NCI-H69 (cell line): ENCODE measurements at places on chromosomes 1 and 21.

DNA sequence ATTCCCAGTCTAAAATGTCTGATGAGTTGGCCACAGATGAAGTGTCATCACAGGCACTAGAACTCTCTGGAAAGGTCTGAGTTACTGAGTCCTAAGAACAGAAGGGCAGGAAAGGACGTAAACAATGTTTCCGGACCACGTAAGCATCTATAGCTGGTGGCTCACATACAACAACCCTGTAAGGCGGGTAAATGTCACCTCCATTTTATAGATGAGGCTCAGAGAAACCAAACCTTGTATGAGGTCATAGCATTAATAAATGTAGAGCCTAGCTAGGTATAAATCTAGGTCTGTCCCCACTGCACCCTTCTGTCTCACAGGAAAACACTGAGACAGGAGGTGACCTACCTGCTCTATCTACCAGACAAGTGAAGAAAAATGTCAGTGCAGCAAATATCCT lies 86.6 kb downstream of the CSMD2 start:
- no peak for DNase-seq

GRCh38 chr1:102842606-102843005 lies 265.7 kb downstream of the COL11A1 start:
- DNase-seq = no peak

DNA sequence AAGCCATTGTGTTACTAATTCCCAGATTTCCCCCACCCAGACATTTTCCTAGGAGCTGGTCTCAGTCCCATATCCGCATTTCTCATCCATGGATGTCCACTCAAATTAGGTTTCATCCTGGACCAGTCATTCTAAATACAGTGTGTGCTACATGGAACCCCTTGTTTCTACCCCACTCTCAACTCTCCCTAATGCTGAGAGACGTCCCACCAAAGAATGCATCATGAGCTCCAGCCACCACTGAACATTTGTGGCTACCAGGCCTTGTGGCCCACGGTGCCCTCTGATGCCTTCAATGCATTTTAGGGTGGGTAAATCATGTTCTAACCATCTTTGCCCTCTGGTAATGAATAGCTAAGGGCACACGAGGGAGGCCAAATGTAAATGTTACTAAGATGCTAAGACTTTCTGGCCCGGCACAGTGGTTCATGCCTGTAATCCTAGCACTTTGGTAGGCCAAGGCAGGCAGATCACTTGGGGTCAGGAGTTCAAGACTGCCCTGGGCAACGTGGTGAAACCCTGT lies 13.3 kb upstream of the RAB42 start:
- no peak for DNase-seq

DNA sequence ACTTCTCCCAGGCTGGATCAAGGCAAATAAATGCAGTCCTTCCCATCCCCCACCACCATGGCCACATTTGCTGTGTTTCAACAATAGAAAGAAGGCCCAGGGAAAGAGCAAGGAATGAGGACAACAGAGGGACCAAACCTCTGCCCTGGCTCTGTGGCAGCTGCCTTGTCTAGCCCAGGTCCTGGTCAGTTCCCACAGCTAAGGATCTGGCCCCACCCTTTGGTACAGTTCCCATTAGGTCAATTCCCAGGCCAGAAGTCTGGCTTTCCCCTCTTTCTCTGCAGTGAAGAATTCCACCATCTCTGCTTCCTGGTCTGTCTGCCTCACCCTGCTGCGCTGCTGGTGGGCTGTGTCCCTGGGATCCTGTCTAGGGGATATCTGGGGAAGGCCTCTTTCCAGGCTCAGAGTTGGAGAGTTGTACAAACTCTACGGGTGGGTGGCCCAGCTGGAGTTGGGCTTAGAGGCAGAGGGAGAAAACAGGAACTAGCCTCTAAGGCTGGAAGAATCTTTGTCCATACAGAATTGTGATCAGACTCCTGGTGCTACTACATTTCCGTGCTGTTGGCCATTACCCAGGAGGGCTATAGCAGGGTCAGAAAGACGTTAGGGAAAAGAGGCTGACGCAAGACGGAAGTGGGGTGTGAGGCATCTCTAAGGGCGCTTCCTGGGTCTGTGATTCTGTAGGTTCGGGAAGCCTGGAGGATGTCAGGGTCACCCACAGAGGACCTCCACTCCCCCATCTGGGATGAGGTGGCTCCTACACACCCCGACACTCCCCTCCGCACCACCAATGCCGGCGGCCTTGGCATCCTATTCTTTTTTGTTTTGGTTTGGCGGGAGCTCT lies 953 bp upstream of the NDUFS2 start:
- DNase-seq = peak; percentile 44

GRCh38 chr1:228849011-228849541 lies 113.8 kb downstream of the RHOU start:
- peak; percentile 61 for DNase-seq

DNA sequence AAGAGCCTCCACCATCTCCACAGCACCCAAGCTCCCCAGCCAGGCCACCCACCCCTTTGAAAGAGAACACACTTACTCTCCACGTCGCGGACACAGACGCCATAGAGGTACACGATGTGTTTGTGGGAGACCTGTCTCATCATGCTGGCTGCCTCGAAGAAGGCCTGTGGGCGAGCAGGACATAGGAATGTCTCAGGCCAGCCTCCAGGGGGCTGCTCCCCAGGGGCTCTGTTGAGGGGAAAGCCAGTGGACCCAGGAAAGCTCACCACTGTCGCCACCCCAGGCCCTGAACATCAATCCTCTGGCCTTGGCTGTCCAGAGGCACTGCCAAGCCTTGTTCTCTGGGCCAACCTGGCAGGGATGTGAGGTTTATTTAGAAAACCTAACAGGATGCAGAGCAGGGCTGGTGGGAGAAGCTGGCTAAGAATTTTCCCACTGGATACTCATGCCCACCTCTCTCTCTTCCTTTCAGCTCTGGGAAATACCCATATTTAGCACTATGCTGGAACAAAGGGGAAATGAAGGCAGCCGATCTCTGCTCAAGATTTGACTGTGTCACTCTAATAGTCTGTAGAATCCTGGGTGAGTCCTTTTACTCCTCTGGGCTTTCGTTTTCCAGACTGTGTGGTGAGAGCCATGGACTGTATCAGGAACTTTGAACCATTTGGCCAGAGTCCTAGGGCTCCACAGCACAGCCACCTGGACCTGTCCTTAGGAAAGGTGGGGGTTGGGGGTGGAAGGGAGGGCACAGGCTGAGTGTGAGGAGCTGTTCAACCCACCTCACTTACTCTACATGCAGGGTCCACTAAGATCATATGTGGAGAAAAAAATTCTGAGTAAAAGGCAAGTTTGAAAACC lies 101.9 kb downstream of the RAVER2 start:
- DNase-seq = no peak

GRCh38 chr1:30810416-30811080 lies 53.0 kb upstream of the LAPTM5 start:
- DNase-seq = no peak

DNA sequence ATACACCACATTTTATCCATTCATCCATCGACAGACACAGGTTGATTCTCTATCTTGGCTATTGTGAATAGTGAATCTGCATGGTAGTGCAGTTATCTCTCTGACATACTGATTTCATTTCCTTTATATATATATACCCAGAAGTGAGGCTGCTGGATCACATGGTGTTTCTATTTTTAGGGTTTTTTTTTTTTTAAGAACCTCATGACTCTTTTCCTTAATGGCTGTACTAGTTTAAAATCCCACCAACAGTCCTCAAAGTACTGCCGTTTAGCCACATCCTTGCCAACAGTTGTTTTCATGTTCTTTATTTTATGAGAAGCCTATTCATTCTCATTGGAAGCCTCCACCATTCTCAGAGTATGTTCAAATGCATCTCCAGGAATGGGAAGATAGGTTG lies 258.7 kb upstream of the SNX7 start:
- DNase-seq = no peak

DNA sequence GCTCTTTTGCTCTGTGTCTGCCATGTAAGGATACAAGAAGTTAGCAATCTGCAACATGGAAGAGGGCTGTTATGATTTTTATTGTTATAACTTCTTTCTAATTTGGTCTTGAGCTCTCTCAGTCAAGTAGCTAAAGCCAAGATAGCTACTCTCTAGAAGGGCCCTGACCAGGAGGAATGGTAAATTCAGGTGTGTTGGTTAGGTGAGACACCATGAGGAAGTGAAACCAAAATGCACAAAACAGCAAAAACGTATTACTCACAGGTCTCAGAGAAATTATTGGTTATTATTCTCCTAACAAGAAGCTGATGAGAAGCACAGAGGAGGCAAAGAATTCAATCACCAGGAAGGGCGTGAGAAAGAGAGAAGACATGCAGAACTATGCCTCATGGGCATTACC lies 51.8 kb upstream of the INSL5 start:
- DNase-seq = no peak

DNA sequence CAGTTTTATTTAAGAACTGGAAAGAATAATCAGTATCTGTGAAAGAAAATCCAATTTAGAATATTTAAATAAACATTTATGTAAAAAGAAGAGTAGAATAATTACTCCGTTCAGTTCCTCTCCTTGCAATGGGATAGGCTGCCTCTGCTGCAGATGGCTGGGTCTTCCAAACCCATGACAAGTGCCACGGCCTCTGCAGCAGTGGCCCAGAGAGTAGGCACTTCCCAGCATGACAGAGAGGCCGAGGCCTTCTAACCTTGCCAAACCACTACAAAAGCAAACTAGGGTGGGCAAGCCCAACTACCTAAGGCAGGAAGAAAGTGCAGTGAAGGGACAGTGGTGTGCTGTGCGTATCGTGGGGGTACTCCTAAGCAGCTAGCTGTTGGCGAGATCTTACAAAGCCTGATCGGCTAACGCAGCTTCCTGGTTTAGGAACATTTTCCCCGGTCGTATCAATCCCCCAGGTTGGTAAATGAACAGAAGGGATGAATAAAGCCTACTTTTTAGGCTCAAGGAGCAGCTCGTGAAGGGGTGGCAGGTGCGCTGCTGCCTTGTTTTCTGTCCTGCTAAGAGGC lies 14.5 kb downstream of the ICMT start:
- DNase-seq = no peak

DNA sequence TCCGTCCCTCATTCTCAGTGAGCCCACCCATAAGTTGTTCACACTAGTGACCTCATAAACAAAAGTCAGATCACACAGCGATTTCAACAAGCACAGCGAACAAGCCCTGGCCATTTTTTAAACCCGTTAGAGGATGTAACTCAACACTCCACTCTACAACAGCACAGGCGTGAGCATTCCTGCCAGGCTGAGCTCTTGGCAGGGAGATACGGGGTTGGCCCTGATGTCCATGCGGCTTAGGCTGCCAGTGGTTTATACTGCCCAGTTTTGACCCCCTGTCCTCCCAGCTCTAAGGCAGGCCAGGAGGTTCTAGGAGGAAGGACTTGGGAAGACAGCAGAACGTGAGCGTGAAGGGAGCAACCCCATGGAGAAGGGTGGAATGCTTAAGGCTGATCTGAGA lies 35.0 kb downstream of the PARP1 start:
- DNase-seq = no peak

- DNase-seq = no peak
Measured at GRCh38 chr1:29820401-29820800, 584.1 kb downstream of the PTPRU start.

- peak; percentile 84 for DNase-seq
Measured at GRCh38 chr1:165871311-165872067, 44.1 kb downstream of the UCK2 start.

- DNase-seq = no peak
Measured at GRCh38 chr1:92975551-92976232, 14.4 kb upstream of the DIPK1A start.

- peak; percentile 68 for DNase-seq
Measured at GRCh38 chr1:213131851-213132655, 81.0 kb downstream of the RPS6KC1 start.

DNA sequence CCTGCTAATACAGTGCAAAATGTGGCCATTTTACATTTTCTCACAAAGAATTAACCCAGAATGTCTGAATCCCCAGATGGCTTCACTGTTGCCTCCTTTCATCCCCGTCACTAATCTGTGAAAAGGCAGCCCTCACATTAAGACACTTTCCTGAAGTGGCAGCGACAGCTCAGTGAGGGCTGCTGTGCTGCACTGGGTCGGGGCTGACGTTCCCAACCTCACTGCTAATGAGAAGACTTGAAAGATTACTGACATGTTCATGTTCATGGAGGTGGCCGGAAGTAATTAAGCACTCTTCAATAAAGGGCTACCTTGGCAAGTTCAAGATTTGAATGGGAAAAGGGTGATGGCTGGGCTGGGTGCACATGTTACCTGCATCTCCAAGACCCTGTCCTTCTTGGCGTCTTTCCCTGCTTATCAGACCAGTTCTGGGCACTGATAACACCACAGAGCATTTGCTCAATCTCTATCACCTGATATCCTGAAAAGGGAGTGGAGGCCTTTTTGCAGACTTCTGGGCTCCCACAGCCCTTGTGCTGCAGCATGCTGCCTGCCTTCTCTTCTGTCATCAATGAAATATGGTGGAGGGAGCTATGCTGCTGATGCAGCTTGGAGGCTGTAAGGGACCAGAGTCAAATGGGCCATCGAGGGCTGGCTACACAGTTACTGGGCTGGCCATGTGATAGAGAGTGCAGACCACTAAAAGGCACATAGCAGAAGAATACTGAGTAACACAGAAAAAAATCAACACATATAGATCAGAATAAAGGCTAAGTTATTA lies 383.5 kb downstream of the PCP4 start:
- no peak for DNase-seq

GRCh38 chr21:42234464-42235241 lies 15.7 kb downstream of the ABCG1 start:
- DNase-seq = peak; percentile 93

DNA sequence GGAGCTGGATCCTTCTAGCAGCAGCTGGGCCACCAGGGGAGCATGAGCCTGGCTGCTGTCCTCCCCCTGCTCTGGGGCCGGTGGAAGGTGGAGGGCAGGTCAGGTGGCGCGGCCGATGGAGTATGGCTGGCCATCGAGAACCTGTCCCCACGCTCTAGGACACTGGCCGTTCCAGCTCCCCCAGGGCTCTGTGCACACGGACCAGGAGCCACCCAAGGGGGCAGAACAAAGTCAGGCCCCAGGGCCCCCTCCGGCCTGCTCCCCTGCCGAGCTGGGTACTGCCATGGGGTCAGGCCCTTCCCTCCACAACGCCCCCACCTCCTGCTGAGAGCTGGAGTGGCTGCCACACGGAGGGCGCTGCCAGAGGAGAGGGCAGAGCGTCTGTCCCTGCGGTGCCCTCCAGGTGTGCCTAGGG lies 4.5 kb upstream of the PLCH2 start:
- DNase-seq = peak; percentile 15

- peak; percentile 74 for DNase-seq
Measured at GRCh38 chr21:45506836-45507522, 35.3 kb downstream of the SLC19A1 start.

DNA sequence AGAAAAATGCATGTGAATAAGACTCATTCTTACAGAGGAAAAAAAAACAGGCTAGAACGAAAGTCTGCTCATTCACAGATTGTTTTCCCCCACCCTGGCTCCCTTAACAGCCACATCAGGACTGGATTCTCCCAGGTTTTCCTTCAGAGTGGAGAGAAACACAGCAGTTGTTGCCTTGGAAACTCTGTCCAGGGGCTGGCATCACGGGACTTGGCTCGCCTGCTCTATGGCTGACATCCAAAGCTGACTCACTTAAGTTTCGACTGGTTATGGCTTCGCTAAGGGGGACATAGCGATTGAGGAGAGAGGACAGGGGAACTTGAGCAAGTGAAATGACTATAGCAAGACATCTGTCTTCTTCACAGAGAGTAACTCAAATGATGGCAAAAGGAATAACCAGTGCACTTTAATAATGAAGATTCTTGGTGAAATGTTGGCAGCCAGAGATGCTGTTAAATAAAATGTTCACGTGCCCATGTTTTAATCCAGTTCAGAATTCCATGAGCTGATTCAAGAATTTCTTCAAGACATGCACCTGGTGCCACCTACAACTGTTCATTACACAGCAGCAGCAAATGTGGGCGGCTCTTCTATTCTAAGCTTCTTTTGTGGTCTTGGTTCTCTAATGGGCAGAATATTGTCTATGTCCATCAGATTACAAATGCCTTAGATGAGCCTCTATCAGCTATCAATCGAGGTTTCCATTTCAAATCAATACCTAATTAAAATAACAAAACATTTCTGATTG lies 21.8 kb downstream of the MIS18A start:
- DNase-seq = peak; percentile 96
